SW 1271 (cell line): ENCODE measurements at places on chromosomes 12 and 14.
A peak's percentile ranks its signal among the peaks of the same experiment; 100 is the strongest.

DNA sequence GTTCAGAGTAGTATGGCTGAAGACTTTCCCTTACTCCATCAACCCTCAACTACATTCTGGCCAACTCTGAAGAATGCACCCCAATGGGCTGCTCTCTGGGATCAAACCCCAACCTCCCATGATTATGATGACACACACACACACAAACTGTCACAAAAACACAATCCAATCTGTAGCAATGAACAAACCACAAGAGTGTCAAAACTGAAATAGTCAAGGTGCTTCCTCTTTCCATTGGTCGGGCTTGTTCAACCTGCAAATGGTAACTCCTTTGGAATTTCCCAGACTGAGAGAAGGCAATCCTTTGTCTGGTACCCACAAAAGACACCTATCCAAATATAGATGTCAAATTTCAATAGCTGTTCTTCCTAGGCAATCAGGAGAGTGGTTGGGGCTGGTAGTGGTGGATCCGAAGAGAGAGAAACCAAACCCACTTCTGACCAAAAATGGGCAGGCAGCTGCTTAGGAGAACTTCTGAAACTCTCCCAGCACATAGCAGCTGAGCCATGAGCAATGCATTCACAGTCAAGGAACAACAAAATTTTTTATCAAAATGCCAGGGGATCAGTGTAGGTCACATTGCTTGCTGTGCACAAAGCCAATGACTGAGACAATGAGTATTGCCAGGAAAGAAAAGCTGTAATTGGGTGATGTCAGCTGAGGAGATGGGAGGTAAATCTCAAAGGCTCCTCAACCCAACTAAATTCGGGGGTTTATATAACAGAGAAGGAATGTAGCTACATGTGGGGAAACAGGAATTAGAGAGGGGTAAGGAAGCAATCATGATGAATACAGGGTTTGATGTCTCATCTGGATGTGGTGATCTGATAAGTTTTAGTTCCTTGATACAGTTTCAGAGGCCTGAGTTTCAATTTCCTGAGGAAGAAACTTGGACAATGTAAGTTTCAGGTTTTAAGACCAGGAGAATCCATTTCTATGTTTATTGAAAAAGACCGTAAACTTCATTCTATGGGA lies 191.4 kb downstream of the KITLG start:
- no peak for DNase-seq

DNA sequence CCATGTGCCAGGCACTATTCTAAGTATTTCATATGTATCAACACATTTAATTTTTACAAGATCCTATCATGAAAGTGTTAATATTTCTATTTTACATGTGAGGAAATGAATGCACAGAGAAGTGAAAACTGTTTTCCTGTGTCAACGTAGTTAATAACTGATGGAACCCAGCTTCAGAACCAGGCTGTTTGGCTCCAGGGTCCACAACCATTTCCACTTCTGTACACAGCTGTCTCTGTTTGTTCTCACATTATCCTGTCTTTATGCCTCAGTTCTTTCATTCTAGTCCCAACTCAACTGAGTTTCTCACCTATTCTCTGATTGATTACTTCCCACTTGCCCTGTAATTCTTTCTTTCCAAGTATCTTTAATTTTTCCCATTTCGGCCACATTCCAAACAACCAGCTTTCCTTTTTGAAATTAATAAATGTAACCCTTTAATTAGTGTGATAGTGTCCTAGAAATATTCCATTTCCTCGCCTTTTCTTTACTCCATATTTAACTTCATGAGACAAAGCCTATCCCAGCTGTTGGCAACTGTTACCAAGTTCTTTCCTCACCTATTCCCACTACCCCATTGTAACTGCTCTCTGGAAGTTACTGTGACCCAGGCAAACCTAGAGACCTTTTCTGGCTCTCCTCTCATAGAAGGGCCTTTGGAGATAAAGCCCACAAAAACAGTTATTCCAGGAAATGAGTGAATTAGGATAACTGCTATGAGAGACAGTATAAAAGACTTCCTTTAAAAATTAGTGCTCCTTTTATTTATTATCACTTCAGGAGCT lies 218.7 kb downstream of the RASSF9 start:
- no peak for DNase-seq

DNA sequence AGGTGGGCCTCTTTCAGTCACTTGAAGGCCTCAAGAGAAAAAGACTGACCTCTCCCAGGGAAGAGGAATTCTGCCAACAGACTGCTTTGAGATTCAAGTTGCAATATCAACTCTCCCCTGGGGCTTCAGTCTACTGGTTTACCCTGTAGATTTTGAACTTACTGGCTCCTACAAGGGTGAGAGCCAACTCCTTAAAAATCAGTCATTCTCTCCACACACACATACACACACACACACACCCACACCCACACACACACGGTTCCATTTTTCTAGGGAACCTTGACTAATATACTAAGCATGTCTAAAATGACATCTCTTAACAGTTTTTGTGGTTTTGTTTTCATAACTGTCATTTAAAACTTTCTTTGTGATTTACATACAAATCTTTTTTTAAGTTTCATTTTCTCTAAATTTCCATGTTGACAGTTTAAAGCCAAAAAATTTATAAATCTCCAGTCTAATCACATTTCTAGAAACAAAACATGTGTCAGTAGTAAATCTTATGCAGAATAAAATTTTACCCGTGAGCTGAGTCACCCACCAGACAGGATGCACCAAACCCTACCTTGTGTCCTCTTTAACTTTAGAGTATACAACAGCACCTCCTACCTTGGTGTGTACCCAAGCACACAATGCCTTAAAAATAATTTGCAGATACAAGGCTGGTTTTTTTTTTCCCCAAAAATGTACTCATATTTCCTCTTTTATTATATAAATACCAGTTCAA lies 394.6 kb downstream of the AEBP2 start:
- no peak for DNase-seq

- DNase-seq, result no peak
Observed at GRCh38 chr14:103020271-103021170, 36.8 kb downstream of the CDC42BPB start.

DNA sequence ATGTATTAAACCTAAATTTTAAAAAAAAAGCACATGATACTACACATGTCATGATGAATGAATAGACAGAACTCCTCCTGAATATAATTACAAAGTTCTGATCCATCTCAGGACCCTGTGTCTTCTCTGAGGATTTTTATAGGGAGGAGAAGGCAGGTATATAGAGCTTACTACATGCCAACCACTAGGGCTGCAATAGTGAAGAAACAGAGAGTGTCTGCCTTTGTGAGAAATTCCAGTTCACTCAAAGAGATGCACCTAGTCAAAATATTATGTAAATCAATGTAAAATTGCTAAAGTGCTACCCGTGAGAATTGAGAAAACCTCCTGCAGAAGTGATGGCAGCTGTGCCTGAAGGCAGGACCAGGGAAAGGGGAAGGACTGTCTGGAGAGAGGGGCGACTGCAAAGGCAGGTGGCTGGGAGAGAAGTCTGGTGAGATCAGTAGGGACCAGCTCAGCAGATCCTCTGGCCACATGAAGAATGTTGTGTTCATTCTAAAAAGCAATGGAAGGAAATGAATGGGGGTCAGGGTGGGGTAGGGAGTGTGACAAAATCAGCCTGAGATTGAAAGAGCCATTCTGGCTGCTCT lies 15.1 kb downstream of the ABHD4 start:
- peak; percentile 21 for DNase-seq

- no peak for DNase-seq
Observed at GRCh38 chr14:82510007-82510406, 976.4 kb upstream of the SEL1L start.

- no peak for DNase-seq
Observed at GRCh38 chr14:35814371-35815005, 5.4 kb upstream of the RALGAPA1 start.
